ENCODE measurements at places on chromosomes 7 and 10.

GRCh38 chr10:43112608-43112961 lies 25.7 kb upstream of the CSGALNACT2 start:
- no peak for DNase-seq

DNA sequence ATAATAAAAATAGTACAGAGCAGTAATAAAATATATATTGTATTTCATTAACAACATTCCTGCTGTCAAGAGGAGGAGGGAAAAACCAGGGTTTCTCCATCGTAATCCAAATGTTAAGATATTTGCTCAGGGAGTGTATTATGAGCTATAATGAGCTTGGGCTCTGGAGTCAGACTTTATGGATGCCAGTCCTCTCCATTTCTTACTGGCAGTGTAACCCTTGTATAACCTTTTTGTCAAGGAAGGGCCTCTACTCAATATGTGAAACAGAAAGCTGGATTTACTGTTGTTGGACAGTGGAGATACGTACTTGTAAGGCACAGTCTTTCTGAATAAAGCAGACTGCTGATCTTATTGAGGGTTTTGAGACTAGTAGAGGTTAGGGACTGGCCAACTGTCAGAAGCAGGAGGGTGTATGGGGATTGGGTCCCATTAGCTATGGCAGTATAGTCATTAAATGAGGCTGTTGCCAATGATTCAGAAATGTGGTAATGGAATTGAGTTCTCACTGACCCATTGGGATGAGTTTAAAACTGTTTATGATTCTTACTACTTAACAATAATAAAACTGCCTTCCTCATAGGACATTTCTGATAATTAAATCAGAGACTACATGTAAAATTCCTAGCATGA lies 56.5 kb downstream of the ZNF277 start:
- DNase-seq, result no peak

GRCh38 chr10:110275128-110275729 lies 29.5 kb downstream of the SMNDC1 start:
- no peak for DNase-seq

- no peak for DNase-seq
Measured at GRCh38 chr10:69007260-69007659, 18.7 kb downstream of the KIFBP start.

- DNase-seq, result no peak
Measured at GRCh38 chr7:90246171-90246570, 1.2 kb downstream of the CFAP69 start.

- DNase-seq, result no peak
Measured at GRCh38 chr10:86057708-86058107, 308.9 kb downstream of the GRID1 start.

DNA sequence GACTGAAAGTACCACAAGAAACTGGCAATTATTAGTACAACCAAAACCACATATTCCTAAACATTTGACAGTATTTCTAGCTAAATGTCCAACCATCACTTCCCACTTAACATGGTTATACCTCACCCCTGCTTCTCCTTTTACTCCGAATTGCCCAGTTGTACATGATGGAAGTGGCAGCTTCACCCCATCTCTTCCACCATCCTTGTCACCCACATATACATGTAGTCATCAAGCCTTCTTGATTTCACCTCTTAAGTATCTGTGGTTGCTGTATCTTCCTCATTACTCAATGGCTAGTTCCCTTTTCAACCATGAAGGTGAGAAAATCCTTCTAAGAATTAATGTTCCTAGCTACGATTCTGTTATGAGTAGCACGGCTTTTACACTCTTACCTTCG lies 388.2 kb downstream of the CALN1 start:
- no peak for DNase-seq

DNA sequence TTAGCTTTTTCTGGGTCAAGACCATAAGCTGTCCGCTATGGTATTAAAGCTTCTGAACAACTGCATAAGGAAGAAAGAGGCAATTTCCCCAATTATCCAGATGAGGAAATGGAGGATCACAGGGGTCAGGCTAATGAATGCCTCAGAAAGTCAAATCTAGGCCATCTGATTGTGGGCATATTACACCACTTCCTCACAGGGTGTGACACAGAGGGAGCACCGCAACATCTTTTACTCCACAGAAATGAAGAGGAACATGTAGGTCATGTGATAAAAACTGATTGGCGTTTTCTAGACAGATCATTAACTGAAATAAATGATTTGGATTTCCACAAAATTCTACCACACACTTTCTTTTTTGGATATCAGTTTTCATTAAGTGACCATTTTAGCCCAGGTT lies 384.4 kb downstream of the PARD3 start:
- DNase-seq, result no peak

DNA sequence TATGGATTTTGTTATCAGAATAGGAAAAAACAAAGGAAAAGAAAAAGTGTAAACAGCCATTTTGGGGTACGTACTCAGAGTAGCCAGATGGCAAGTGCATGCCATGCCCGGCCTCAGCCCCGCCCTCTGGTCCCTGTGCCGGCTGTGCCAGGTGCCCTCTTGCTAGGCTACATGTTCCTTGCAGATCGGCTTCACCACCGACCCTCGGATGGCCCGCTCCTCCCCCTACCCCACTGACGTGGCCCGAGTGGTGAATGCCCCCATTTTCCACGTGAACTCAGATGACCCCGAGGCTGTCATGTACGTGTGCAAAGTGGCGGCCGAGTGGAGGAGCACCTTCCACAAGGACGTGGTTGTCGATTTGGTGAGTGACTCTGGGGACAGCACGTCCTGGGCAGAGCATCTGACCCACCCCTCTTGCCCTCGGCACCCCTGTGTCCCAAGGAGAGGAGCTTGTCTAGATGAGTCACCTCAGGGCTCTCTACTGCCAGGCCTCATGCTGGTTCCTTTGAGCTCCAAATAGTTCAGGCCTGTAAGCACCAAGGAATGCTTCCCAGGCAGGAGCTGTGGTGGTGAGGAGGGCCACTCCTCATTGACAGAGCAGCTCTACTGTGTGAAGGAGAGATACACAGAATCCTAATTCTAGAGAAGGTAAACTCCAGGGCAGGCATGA lies 54.9 kb upstream of the ZMIZ2 start:
- DNase-seq, result no peak

DNA sequence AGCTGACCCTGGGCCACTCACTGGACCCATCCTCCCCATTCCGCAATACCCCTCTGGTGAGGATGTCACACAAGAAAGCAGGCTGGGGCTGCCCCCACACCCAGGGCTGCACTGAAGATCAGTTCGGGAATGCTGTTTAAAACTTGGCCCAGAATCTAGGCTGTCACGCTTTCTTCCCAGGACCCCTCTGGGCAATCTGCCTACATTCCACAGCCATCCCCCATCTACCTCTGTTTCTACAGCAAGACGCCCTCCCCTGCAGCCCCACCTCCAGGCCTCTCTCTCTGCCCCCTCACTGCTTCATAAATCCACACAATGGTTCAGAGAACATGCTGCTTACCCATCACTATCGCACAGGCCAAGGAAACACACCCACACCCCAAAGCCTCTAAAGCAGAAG lies 36.1 kb downstream of the XPNPEP1 start:
- no peak for DNase-seq

- no peak for DNase-seq
Measured at GRCh38 chr7:41103331-41103730, 599.6 kb downstream of the INHBA start.

DNA sequence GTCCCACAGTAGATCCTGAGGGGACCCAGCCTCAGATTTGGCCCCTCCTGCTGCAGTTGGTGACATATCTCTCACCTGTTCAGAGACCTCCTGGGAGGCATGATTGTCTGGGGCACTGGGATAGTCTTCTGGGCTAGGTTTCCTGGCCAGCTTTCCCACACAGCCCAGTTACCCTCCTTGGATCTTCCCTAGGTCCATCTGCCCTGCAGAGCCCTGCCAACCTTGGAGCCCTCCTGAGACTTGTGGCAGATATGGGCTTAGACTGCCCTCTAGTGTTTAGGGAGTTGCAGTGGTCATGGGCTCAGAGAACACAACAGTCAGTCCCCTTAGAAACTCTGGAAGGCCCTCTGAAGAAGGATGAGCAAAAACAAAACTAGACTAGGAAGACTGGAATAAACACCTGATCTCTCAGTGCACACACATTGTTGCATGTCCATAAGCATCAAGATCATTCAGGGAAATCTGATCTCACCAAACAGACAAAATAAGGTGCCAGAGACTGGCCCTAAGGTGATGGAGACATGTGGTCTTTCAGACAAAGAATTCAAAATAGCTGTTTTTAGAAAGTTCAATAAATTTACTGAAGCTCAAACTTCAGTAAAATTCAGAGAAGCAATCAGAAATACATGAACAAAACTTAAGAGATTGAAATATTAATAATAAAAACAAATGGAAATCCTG lies 324.6 kb downstream of the ATRNL1 start:
- no peak for DNase-seq

GRCh38 chr7:18893156-18893555 lies 224.3 kb downstream of the TWIST1 start:
- no peak for DNase-seq

Measured in left hindlimb (tissue), 1 donor.